ENCODE measurements at places on chromosomes 3 and 15.

DNA sequence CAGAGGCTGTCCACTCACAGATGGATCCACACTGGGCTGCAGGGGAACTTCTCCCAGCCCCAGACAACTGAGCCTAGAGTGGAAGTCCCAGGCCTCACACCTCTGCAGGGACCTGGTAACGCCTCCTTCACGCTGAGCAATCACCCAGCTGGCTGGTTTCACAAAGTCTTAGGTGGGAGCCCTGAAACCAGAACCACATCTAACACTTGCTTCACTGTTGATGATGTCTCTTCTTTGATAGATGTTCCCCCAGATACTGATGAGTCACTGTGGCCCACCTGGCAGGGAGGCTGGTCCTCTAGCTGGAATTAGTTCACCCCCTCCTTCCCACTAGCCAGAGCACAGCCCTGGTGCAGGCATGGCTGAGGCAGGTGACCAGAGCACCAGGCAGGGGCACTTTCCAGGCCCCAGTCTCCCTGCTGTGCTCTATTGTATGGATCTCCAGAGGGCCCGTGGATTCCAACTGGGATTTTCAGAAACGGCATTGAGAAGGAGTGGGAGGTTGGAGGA lies 33.5 kb downstream of the MYL3 start:
- no peak for DNase-seq

GRCh38 chr3:142429582-142429981 lies 18.3 kb downstream of the XRN1 start:
- no peak for DNase-seq

DNA sequence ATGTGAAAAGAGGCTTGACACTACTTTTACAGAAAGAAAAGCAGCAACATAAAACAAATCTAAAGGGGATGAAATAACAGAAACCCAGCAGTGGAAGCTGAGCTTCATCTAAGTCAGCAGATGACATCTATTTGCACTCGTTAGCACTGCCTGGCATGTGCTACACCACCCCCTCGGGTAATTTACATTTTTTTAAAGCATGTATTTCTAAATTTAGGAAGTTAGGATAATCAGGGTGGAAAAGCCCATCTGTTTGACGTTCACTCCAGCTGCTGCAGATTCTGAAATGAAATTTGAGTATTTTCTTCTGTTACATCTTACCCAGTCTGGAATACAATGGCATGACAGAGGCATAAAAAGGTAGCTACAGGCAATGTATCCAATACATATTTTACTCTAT lies 20.7 kb downstream of the IGSF11 start:
- no peak for DNase-seq

DNA sequence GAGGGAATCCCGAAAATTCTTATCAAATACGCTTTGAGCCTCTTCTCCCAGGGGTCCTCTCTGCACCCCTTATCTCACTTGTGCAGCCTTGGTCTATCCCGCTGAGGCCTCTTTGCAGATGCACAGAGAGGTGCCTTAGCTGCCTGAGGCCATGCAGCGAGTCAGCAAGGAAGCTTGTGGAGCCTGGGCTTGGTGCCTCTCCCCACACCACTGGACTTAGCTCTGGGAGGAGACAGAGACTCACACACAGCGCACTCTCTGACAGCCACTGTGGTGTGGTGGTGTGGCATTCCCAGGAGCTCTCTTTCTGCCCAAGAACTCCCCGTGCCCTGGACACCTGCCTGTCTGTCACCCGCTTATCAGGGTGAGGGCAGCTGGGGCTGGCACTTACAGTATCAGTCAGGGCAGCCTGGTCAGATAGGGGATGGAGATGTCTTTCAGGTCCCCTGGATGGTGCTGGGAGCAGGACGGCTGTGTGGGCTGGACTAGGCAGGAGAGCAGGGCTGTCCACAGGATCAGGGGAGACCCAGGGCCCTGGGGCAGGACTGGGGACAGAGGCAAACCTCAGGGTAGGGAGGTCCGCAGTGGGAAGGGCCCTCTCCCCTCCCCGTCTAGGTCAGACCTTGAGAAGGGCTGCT lies 10.2 kb upstream of the LINGO1 start:
- DNase-seq = no peak

DNA sequence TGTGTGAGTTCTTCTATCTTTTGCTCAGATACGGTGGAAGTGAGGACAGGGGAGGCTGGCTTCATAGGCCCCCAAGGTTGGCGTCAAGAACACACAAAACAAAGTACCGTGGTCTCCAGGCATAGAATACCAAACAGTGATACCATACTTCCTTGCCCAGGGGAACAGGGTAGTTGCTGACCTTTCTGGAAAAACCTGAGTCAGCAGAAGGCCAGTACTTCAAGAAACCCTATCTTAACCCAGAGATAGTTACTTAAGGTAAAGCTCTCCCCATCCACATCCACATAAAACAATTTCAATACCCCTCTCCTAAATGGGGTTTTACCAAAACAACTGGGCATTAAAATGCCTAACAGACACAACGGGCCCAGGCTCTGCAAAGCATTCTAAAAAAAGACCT lies 29.6 kb upstream of the RPS17 start:
- no peak for DNase-seq

GRCh38 chr3:44984335-44984734 lies 8.3 kb downstream of the EXOSC7 start:
- no peak for DNase-seq

DNA sequence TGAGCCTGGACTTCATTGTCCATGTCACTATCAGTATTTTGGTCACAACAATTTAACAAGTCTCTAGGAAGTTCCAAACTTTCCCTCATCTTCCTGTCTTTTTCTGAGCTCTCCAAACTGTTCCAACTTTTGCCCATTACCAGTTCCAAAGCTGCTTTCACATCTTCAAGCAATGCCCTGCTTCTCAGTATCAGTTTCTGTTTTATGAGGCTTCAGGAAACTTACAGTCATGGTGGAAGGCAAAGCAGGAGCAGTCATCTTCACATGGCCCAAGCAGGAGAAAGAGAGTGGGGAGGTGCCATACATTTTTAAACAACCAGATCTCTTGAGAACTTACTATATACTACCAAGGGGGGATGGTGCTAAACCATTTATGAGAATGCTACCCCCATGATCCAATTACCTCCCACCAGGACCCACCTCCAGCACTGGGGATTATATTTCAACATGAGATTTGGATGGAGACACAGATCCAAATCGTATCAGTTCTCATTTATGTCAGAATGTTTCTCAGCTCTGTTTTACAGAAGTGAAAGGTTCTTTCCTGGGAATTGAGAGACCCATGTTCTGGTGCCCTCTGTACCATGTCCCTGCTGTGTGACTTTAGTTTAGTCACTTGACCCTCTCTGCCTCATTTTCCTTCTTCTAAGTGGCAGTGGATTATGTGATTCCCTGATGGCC lies 169.7 kb downstream of the PLCL2 start:
- DNase-seq = no peak

GRCh38 chr3:168051531-168052471 lies 43.9 kb downstream of the GOLIM4 start:
- DNase-seq = no peak

- DNase-seq = peak; percentile 51
These were observed 35.8 kb downstream of the TKT start for GRCh38 chr3:53219895-53220483.

DNA sequence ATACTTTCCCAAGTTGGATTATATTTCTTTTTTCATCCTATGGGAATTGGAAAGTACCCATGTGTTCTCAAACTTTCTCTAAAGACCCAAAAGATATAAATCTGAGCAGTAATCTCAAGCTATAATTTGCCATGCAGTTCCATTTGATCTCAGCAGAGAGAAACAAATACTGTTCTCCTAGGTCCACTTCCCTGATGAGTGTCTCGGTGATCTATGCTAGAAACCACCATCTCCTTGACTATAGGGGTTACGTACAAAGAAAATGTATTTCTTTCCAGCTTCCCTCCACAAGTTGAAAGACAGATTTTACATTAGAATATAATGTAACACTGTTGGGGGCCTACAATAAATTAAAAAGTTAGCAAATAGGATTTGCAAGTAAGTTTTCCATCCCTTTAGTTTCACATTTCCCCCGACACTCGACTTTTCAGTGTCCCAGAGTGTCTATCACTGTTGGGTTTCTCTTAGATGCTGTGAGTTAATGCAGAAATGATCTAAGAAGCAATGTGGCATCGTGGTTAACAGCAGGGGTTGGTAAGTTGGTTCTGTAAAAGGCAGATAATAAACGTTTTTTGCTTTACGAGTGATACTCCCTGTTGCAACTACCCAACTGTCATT lies 465.1 kb upstream of the CFAP20DC start:
- no peak for DNase-seq

DNA sequence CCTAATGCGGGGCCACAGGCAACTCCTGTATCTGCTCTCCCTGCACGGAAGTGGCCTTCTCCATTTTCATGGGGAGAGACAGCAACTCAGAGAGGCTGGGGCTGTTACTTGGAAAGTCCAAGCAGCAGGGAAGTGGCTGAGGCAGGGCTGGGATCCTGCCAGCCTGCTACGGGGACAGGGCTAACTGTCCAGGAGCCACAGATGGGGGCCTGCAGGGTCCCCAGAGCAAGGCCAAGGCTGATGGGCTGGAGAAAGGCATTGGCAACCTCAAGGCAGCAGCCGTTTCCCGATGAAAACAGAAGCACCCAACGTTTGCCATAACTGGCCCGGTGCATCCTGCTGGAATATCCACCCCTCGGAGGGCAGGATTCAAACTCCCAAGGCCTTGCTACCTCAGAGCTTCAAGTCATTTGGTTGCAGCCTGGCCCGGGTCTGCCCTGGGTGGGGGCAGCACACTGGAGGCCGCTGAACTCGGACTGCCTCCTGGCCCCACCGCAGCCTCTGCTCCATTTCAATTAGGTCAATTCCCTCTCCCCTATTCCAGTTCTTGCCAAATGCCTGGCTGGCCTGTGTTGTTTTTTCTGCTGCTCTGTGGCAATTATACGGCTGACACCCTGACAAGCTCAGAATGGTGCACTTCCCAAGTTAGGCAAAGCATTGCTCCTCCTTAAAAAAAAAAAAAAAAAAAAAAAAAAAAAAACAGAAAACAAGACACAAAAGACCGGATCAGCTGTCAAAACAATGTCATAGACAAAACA lies 143.5 kb downstream of the NUP210 start:
- DNase-seq = peak; percentile 23

- DNase-seq = no peak
These were observed 145.1 kb downstream of the VGLL4 start for GRCh38 chr3:11498646-11499045.

GRCh38 chr3:16587681-16588060 lies 17.6 kb downstream of the DAZL start:
- DNase-seq = no peak

- peak; percentile 90 for DNase-seq
These were observed 63.4 kb upstream of the LEKR1 start for GRCh38 chr3:156762631-156763185.

DNA sequence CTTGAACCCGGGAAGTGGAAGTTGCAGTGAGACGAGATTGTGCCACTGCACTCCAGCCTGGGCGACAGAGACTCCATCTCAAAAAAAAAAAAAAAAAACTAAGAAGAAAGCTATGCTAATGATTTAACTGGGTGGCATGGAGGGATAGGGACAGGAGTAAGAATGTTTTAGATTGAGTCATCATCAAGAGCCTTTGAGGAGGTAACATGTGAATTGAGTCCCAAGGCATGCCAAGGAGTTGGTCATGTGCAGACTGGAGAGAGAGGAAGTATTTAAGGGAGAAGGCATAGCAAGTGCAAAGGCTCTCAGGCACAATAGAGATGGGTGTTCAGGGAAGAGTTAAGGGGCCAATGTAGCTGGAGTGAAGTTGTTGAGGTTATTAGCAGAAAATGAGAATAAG lies 9.1 kb downstream of the BNC1 start:
- no peak for DNase-seq

GRCh38 chr3:99803297-99803696 lies 14.4 kb upstream of the CMSS1 start:
- peak; percentile 38 for DNase-seq

GRCh38 chr3:98612996-98613517 lies 19.6 kb upstream of the CPOX start:
- DNase-seq = no peak

- DNase-seq = peak; percentile 4
These were observed 127.0 kb upstream of the CNTN6 start for GRCh38 chr3:965826-966225.

DNA sequence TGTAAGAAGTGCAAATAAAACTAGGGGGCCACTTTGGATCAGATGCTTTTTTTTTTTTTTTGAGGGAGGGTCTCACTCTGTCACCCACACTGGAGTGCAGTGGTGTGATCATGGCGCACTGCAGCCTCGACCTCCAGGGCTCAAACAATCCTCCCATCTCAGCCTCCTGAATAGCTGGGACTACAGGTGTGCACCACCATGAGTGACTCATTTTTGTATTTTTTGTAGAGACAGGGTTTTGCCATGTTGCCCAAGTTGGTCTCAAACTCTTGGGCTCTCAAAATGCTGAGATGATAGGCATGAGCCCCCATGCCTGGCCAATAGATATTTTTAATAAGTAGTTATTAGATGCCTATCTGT lies 20.8 kb downstream of the CCR1 start:
- DNase-seq = no peak

DNA sequence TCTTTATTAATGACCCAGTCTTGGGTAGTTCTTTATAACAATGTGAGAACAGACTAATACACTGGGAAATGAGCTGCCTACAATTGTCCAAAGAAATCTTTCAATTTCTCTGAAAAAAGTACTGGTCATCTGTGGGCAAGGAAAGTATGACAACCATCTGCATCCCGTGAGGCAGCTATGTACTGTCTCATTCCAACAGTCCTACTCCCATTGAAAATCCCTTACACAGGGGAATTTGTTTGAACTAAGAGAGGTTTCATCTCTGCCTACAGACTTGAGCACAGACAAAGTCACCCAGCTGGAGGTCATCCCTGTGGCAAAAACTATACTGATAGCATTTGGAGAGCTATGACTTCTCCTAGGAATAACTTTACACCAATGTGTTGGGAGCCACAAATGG lies 27.1 kb downstream of the SHC4 start:
- DNase-seq = no peak

- DNase-seq = no peak
These were observed 235.0 kb downstream of the OCA2 start for GRCh38 chr15:27864086-27864485.

- DNase-seq = no peak
These were observed 1304.5 kb upstream of the GBE1 start for GRCh38 chr3:83065851-83066460.

DNA sequence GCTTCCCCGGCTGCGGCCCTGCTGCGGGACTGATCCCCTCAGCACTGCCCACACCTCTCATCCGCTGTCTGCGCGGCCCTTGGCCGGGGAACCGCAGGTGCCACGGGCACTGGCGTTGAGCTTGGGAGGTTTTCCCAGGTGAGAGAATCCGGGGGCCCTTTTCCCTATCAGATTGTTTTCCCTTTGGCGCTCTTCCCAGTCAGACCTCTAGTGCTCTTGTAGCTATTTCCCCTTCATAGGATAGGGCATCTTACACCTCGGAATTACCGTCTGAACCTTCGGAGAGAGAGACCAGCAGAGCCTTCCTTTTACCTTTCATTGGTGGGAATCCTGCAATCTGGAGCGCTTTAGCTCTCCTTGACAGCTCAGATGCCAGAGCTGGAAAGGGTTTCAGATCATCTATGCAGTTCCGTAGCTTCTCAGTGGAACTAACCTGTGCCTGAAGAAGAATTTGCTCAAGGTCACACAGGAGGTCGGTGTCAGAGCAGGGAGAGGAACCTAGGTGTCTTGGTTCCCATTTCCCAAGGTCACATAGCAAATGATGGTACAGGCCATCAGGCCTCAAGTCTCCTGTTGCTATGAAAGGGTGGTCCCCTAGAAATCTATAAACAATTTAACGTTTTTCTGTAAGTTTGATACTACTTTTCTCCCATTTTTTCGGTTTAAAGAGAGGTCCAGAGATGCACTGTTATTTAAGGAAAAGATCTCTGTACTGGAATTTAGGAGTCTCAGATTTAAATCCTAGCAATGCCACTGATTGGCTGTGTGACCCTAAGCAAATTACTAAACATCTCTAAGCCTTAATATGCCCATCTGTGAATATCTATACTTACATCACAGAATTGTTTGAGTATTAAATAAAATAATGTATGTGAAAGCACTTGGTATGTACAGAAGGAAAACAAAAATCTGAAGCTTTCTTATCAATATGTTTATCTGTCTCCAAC lies 916 bp downstream of the IDH3A start:
- DNase-seq = no peak
